ENCODE measurements at places on chromosomes 5 and 9.

DNA sequence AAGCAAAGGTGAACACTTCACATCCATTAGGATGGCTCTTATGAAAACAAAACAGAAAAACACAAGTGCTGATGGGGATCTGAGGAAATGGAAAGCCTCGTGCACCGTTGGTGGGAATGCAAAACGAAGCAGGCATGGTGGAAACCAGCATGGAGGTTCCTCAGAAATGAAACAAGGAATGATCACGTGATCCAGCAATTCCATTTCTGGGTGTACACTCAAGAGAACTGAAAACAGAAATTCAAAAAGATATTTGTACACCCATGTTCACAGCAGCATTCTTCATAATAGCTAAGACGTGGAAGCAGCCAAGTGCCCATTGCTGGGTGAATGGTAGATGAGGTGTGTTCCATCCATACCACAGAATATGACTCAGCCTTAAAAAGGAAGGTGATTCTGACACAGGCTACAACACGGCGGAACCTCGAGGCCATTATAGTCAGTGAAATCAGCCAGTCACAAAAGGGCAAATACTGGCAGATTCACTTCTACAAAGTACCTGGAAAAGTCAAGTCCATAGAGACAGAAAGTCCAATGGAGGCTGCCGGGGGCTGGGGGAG is 87.2 kb upstream of the RAPGEF1 start:
- no peak for DNase-seq

GRCh38 chr9:3502560-3503398 is 23.0 kb downstream of the RFX3 start:
- peak; percentile 61 for DNase-seq

DNA sequence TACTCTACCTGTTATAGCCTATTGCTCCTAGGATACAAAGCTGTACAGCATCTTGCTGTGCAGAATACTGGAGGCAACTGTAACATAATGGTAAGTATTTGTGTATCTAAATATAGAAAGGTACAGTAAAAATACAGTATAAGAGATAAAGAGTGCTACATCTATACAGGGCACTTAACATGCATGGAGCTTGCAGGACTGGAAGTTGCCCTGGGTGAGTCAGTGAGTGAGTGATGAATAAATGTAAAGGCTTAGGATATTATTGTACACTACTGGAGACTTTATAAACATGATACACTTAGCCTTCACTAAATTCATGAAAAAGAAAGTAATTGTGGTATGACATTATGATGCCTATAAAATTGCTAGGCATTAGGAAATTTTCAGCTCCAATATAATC is 65.5 kb upstream of the OSMR start:
- DNase-seq: peak; percentile 48

DNA sequence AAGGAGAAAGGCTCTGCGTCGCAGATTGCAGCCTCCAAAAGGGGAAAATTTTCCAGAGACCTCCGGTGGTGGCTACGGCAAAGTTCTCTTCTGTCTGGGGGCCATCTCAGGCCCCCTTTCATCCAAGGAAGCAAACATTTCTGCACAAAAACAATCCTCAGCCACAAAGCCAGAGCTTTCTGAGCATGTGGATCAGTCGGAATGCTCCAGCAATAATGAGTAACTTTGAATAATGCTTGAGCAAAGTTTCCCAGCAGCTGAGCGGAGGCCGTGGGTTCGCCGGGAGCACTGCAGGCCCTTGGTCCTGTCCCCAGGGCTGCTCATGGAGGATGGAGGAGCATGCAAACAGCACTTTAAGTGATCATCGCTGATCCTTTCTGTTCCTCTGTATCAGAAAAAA is 60.2 kb upstream of the UNC5A start:
- no peak for DNase-seq

DNA sequence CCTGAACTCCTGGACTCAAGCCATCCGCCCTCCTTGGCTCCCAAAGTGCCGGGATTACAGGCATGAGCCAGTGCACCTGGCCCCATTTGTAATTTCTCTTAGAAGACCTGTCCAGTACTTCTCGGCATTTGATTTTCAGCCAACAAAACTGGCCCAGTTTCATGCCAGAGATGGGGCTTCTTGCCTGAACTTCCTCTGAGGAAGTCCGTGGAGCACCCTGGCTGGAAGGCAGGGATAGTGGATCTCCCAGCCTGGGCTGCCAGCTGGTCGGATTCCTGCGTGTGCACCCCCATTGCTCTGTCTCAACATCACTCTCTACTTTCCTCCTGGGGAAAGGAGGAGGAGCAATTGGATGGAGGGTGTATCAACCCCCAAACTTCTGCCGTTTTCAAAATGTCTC is 39.0 kb downstream of the FAM78A start:
- no peak for DNase-seq

- peak; percentile 90 for DNase-seq
These were observed 96.5 kb upstream of the CAST start for GRCh38 chr5:96565582-96566265.

- no peak for DNase-seq
These were observed 146.5 kb downstream of the SYK start for GRCh38 chr9:90948156-90948555.

DNA sequence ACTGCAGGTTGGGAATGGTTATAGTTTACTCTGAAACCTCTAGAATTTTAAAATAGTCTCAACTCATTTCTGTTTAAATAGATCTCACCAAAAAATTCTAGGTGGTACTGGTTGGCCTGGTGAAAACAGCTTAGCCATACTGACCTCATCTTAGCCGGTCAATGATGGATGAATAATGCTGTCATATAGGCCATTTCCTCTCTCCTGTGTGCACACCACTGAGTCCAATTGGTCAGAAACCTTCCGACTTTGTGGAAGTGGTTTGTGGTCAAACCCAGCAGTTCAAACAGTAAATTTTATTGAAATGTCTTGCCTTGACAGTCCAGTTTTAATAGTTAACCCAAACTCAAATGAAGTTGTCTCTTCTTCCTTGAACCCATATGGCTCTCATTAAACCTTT is 98.6 kb downstream of the GIN1 start:
- peak; percentile 26 for DNase-seq

DNA sequence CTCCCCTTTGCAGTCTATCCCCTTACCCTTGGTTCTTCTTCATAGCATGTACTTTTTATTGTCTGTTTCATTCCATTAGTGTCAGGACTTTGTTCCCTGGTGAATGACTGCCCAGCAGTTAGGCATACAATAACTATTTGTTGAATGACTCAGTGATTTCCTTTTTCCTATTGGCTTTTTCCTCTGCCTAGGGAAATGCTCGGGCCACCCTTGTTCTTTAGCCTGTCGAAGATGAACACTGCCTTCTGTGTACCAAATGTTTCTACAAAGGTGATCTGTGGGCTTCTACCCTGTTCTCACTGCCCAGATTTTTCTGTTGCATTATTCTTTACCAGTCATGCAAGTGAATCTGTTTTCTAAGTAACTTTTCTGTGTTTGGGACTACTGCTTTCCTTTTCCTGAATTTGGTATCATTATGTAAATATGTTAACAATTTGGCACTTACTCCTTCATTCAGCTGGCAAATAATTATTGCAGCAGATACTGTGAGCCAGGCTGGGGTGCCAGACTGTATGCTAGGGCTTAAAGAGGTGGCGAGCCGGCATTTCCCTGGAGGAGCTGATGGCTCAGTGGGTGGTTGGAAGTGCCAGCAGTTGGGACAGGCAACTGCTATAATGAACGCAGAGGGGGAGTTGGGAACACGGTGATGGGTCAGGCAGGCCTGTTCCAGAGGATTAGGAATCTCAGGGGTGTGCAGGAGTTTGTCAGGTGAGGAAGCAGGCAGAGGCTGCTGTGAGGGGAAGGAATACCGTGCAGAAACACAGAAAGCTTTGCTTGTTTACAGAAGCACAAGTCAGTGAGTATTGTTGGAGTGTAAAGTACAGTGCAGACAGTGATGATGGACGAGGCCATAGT is 30.6 kb downstream of the KDM4C start:
- DNase-seq: peak; percentile 58

GRCh38 chr9:123485216-123485615 is 129.2 kb downstream of the CRB2 start:
- no peak for DNase-seq

DNA sequence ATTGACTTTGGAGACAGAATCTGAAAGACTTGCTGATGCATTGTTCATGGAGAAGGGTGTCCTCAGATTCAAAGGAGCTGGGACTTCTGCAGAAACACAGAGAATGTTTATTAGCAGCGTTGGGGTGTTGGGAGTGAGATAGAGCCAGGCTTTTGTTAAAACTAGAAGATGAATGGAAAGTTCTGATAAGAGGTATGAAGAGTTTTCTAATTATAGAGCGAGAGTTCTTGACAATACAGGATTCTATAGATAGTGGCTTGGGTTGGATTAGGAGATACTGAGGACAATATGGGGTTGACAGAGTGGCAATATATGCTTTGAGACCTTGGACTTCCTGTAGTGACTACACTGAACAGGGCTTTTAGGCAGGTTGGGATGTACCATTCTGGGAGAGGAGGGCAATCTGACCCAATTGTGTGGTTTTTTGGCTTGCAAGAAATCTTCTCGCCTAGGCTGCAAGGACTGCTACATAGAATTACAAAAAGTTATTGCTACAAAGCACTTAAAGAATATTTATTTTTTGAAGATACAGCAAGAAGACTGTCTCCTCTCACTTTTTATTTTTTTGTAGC is 83.1 kb downstream of the FER start:
- DNase-seq: no peak

- no peak for DNase-seq
These were observed 39.0 kb downstream of the GDA start for GRCh38 chr9:72188232-72188631.

GRCh38 chr5:145243016-145243415 is 592.1 kb downstream of the PRELID2 start:
- DNase-seq: no peak

DNA sequence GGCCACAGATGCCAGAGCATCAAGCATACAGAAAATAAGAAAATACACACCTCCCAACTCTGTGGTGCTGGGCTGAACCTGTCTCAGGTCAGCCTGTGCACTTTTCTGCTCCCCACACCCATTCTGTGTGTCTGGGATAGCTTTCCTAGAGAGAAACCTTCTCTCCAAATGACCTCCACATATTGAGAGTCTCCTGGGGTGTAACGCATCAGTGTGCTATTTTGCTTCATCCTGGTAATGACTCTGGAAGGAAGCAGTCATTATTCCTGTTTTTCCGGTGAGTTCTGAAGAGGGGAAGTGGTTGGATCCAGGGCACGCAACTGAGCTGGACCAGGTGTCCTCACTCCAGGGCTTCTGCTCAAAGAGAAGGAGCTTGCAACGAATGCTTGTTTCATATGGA is 73.2 kb upstream of the SH3PXD2B start:
- no peak for DNase-seq

- DNase-seq: peak; percentile 80
These were observed 34.7 kb downstream of the LMNB1 start for GRCh38 chr5:126811515-126812198.

- DNase-seq: peak; percentile 58
These were observed 32.0 kb upstream of the EXOC3 start for GRCh38 chr5:410911-411517.

DNA sequence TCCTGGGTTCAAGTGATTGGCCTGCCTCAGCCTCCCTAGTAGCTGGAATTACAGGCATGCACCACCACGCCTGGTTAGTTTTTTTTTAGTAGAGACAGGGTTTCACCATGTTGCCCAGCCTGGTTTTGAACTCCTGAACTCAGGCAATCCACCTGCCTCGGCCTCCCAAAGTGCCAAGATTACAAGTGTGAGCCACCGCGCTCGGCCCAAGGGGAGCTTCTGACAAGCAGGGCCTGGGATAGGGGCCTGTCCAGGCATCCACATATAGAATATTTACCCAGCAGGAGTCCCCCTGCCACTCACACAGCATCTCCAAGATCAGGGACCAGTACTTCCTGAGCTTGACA is 10.1 kb downstream of the IRF1 start:
- DNase-seq: no peak

GRCh38 chr9:35306283-35306682 is 144.5 kb downstream of the UNC13B start:
- peak; percentile 45 for DNase-seq

DNA sequence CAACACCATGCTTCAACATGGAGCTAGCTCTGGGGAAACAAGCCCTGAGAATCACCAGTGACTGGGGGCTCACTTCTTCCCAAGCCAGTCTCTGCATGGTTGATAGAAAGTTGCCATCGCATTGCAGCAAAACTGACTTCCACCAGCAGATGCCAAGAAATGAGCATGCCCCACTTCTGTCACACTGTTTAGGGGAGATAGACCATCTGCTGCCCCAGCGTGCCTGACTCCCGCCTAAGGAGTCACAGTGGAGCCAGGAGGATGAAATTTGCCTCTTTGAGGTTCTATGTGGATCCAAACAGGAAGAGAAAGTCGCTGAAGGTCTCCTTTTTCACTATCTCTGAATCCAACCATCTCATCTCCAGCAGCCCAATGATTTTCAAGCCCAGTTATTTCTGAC is 116.7 kb upstream of the SLIT3 start:
- DNase-seq: no peak

DNA sequence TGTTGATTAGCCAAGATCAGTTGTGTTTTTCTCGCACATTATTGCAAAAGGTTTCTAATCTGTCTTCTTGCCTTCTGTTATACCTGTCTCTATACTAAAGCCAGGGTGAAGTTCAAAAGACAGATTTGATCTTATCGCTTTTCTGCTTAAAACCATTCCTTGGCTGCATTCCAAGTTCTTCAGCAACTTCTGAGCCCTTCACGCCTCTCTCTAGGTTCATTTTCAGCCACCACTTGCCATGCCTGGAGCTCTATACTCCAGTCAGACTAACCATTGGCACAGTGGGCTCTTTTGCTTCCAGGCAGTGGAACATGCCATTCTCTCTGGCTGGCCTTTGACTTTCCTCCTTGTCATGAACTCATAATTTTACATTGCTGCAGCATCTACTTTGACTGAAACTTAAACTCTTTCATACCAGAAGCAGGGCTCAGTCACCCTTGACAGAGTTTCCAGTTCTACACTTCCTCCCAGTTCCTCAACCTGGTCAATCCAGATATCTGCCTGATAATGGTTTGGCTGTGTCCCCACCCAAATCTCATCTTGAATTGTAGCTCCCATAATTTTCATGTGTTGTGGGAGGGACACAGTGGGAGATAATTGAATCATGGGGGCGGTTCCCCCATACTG is 114.4 kb downstream of the SLC12A2 start:
- DNase-seq: no peak

- DNase-seq: no peak
These were observed 426.7 kb downstream of the CDK5RAP2 start for GRCh38 chr9:120153258-120153657.

GRCh38 chr5:178307267-178308045 is 74.9 kb upstream of the PHYKPL start:
- no peak for DNase-seq

GRCh38 chr9:129891569-129891968 is 56.3 kb downstream of the USP20 start:
- no peak for DNase-seq

- no peak for DNase-seq
These were observed 24.7 kb upstream of the TNC start for GRCh38 chr9:115142517-115143270.

DNA sequence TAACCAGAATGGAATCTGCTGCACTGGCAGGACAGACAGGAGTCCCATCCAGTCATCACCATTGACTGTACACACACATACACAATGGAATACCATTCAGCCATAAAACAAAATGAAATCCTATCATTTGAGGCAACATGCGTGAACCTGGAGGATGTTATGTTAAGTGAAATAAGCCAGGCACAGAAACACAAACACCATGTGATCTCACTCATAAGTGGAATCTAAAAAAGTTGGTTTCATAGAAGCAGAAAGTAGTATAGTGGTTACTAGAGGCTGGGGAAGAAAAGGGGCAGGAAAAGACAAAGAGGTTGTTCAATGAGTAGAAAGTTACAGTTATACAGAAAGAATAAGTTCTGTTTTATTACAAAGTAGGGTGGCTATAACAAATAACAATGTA is 884.0 kb upstream of the ACO1 start:
- no peak for DNase-seq
